ENCODE measurements at places on chromosomes 2 and 18.

DNA sequence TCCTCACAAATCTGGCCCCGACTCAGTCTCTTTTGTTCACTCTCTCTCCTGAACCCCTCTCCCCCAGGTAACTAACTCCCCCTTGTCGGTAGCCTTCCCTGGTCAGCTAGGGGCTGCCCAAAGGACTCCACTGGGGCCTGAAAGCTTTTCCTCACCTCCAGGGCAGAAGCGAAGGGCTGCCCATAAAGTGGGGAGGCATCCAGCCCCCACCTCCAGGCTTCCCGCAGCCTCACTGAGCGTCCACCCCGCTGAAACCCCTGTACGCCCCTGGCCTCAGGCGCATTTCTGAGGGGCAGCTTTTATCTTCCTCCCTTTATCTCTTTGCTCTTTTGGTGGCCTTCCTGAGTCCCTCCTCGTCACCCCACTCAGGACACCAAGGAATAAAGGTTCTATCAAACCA, 249.3 kb downstream of the CYP26B1 start:
- DNase-seq, result no peak

- no peak for DNase-seq
Measured at GRCh38 chr18:74604774-74605173, 7.1 kb downstream of the ZNF407 start.

DNA sequence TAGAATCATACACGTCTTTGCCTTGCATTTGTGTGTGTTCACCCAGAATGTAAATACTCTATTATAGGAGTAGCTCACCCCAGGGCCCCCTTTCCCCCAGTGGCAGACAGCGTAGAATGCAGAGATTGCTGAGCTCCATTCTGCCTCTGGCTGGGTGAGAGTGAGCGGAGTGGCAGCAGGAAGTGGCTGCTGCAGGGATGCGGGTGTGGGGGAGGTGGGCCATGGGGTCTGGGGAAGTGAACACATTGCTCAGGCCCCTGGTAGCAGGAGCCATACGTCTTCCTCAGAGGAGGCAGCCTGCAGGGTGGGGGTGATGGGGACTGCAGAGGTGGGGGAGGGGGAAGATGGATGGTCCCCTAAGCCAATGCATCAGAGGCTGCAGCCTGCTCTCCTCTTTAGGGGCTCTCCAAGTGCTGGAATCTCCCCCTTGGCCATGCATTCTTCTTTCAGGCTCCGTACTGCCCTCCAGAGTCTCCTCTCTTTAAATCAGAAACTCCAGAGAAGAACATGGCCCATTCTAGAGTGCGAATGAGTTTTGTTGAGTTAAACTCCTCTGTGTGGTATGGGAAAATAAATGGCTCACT, 72.2 kb downstream of the CELF4 start:
- DNase-seq, result no peak

- no peak for DNase-seq
Measured at GRCh38 chr2:85802354-85803103, 48.7 kb downstream of the ATOH8 start.

- DNase-seq, result no peak
Measured at GRCh38 chr2:5098286-5098685, 593.9 kb upstream of the SOX11 start.

DNA sequence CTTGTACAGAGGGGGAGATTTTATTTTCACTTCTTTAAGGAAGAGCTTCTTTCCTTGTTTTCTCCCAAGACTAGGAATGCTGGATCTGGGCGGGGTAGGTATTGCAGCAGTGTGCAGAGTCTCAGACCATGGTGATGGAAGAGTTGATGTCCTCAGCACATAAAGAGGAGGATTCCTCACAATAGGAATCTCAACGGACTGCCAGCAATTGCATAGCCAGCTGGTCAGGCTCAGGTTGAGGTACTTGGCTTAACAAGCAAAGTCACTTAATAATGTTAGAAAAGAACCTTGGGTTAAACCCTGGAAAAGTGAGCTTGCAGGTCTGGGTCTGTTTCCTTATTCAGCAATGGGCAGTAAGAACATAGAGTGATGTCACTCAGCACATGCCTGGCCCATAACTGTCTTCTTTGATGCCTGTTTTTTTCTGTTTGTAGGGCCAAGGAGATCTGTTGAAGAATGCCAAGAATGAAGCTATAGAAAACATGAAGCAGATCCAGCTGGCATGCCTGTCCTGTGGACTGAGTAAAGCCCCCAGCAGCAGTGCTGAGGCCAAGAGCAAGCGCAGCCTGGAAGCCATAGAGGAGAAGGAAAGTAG, 342.1 kb downstream of the PLCL1 start:
- no peak for DNase-seq

DNA sequence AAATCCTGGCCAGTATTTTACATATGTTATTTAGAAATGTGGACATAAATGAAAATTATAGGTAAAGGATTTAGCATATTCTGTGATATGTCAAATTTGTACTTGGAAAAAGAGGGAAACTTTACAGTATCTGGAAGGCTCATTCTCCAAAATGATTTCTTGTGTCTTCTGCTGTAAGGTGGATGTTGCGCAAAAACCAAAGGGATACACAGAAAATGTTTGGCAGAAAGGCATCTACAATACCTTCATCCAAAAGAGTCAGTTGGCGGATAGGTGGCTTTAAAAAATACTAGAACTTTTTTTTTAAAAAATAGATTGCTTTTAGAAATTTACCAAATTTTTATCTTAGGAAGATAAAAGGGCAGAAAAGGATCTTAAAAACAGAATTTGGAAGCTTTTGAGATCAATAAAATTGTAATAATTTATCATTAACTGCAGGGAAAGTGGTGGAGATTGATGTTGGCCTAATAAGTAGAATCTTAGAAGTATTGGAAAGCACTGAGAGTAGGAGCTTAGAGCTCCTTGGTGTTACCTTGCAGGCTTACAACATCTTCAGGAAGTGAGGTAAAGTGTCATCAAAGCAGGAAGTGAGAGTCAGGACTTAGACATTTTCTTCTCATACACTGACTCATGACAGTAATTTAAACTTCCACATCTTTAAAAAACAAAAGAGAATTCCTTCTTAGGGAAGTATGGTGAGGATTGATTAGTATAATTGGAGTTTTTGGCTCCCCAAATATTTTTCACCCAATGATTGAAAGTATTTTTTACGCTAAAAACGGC, 2.1 kb downstream of the NABP1 start:
- DNase-seq, result no peak

GRCh38 chr2:74009577-74009976, 24.9 kb downstream of the TET3 start:
- DNase-seq, result no peak

DNA sequence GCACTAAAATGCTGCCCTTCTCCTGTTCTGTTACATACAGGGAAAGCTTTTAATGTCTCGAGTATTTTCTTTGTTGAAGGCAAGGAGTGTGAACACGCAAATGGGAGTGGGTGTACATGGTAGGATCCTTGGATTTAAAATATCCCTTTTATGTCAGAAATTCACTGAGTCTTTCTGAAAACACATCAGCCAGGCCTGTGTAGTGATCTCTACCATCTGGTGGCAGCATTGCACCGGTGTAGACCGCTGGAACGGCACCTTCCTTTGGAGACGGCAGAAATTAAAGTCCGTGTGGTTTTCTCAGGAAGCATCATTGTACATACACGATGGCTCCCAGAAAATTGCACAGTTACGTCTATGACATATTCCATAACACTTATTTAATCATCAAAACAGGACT, 515.8 kb downstream of the GALR1 start:
- DNase-seq, result peak; percentile 32
